ENCODE measurements at places on chromosomes 1 and 21.

DNA sequence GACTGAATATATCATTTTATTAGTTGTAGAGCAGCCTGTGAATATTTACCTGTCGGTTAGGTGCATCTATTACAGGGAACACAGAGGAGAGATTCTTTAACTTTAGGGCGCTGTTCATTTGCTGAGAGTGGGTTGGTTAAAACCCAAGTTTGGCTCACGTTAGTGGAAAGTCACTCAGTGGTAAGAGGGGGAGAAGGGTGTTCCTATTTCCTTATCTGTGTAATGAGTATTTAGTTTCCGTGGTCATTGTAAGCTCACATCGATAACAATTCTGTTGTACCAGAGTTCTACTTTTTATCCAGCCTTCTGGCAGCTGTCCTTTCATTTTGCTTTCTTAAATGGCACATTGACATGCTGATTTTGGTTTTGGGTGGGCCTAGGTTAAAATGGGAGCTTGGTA, 773.2 kb upstream of the ADAMTS5 start:
- no peak for DNase-seq

DNA sequence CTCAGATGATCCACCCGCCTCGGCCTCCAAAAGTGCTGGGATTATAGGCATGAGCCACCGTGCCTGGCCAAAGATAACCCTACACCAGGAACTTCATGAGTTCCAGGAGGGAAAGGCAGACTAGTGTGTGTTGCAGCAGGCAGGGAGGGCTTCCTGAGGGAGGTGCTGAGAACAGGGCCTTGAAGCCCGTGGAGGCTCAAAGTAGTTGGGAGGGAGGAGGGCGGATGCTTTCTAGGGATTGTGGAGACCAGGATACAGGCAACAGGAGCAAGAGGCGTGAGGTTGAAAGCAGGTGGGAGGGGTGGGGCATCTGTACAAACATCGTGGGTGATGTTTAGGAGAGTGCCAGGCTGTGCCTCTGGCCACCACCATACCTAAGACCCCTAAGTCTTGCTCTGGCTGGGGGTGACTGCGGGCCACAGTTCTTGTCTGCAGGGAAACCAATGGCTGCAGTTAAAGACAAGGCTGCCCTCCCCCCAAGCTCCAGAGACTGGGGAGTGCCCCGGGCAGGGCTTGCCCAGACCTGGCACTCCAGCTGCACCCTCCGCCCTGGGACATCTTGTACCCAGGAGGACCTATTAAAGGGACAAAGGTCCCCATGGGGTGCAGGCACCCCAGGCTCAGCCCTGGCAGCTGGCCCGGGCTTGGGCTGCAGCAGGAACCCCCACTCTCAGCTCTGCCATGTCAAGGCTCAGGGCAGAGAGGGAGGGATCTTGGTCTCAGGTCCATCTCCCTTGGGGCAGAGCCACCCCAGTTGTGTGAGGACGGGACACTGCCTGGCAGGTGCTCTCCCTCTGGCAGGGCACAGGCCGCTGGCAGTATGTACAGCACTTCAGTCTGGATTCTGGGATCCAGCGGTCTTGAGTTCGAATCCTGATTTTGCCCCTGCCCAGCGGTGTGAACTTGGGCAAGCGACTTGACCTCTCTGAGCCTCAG, 22.1 kb upstream of the CASZ1 start:
- DNase-seq, result no peak

GRCh38 chr1:36151845-36152203, 2.5 kb upstream of the TRAPPC3 start:
- no peak for DNase-seq

DNA sequence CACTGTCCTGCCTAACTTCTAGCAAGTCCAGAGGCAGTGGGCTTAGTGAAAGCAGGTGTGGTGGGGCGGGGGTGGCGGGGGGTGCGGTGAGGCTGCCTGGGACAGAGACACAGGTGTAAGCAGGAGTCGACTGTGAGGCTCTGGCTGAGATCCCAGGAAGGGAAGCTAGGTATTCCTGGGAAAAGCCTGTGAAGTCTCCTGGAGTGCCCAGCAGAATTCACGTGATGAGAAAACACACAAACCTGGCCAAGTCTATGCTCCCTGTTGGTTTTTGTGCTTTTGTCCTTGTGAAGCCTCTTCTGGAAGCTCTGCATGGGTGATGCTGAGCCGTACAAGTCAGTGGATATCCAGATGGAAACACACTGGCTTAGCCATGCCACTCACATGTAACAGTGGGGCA, 5.3 kb downstream of the GALNT2 start:
- DNase-seq, result no peak

GRCh38 chr1:201295861-201296260, 12.6 kb downstream of the PKP1 start:
- no peak for DNase-seq

GRCh38 chr1:16905110-16905867, 9.5 kb downstream of the RNU1-2 start:
- peak; percentile 82 for DNase-seq

GRCh38 chr21:24395320-24395923, 1211.9 kb downstream of the MRPL39 start:
- DNase-seq, result no peak

- DNase-seq, result no peak
Measured at GRCh38 chr1:147700042-147701006, 30.0 kb upstream of the ACP6 start.

- DNase-seq, result no peak
Measured at GRCh38 chr1:184416946-184417345, 30.1 kb downstream of the C1orf21 start.

DNA sequence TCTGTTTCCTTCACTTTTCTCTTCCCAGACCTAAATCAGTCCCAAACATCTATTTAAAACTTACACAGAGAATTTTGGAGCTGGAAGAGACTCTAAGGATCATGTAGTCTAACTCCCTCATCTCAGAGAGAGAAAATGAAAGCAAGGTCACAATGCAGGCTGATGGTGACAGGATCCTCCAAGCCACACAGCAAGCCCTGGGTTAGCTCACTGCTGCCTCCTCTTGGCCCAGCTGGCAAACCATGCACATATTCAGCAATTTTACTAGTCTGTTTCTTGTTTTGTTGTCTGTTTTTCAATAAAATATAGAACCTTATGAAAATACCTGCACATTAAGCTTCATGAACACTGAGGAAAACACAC, 27.7 kb upstream of the LY9 start:
- DNase-seq, result peak; percentile 78

DNA sequence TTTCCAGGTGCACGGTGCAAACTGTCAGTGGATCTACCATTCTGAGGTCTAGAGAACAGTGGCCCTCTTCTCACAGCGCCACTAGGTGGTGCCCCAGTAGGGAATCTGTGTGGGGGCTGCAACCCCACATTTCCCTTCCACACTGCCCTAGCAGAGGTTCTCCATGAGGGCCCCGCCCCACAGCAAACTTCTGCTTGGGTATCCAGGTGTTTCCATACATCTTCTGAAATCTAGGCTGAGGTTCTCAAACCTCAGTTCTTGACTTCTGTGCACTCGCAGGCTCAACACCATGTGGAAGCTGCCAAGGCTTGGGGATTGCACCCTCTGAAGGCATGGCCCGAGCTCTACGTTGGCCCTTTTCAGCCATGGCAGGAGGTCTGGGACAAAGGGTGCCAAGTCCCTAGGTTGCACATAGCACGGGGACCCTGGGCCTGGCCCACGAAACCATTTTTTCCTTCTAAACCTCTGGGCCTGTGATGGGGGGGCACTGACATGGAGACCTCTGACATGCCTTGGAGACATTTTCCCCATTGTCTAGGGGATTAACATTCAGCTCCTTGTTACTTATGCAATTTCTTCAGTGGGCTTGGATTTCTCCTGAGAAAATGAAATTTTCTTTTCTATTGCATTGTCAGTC, 10.0 kb downstream of the HS2ST1 start:
- no peak for DNase-seq

GRCh38 chr21:46509741-46510502, 51.2 kb downstream of the DIP2A start:
- no peak for DNase-seq

DNA sequence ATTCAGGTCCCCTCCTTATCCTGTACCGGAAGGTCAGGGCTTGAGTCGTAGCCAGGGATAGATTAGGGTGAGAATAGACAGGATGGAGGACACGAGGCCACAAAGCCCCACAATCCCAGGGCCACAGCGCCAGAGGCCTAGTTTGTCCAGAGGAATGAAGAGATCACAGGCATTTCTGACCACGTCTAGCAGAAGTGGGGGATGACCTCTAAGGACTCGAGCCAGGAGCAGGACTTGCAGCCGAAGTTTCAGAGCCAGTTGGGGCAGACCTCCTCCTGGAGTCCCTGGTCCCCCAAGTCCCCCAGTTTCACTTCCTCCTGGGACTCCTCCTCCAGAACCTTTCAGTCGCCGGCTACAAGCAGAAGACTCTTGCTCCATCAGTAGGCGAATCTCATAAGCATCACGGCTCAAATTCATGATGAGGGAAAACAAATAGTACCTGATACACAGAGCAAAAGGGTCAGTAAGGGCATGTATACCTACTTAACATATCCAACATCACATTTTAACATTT, 2.3 kb upstream of the ITGA10 start:
- no peak for DNase-seq

GRCh38 chr21:15967661-15968060, 237.9 kb downstream of the USP25 start:
- no peak for DNase-seq

DNA sequence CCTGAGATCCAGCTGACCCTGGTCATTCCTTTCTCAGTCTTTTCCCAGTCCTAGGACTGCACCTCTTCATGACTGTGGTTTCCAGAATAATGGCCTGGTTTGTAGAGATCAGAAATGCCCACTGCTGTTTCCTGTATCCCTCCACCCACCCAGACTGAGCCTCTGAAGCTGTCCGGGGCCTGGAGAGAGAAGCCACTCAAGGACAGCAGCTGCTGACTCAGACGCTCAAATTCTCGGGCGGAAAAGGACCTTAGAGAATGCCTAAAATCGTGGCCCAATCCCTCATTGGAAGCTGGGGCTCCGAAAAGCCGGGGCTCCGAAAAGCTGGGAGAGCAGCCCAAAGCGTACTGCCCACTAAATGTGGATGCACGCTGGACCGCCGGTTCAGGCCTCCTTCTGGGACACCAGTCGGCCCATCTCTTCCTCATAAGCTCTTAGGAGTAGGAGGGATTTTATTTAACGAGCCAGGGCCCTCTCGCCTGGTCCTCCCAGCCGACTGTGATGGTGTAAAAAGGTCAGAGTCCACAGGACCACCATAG, 7.8 kb upstream of the GPR61 start:
- DNase-seq, result no peak

- DNase-seq, result no peak
Measured at GRCh38 chr1:95119273-95119672, 2.1 kb downstream of the TLCD4 start.

- DNase-seq, result no peak
Measured at GRCh38 chr1:217919683-217920388, 288.7 kb downstream of the SPATA17 start.
